ENCODE measurements at places on chromosomes 13 and 19.

- no peak for DNase-seq
Measured at GRCh38 chr13:48838193-48838973, 137.3 kb upstream of the FNDC3A start.

DNA sequence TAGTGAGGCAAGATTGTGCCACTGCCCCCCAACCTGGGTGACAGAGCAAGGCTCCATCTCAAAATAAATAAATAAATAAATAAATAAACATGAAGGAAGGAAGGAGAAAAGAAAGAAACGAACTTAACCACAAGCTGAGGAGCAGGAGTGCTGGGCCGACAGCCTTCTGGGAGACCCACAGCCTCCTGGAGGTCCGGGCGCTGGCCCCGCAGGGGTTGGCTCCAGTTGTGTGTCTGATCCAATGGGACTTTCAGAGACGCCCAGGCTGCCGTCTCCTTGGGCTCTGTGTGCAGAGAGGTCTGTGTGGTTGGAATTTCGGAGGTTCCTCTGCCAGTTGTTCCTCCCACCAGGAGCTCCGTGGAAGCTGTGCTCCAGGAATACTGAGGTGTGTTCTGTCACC, 36.0 kb upstream of the MCF2L start:
- no peak for DNase-seq

- DNase-seq: no peak
Measured at GRCh38 chr13:41880966-41881365, 79.9 kb downstream of the VWA8 start.

GRCh38 chr13:40317980-40318327, 348.5 kb downstream of the FOXO1 start:
- DNase-seq: no peak

DNA sequence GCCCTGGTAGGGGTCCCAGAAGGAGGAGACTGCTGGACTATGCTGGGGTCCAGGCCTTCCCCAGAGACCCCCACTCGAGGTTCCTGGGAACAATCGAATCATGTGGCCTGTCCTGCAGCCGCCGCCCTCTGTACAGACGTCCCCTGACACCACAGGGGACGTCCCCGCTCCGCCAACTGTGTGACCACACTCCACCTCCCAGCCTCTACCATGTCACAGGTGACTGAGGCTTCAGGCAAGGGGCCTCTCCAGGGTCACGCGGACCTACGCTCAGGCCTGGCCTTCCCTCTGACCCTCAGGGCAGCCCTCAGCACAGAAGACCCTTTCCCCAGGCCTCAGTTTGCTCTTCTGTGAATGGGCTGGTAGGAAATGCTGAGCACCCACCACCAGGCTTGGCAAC, 13.1 kb upstream of the TMEM161A start:
- DNase-seq: no peak

DNA sequence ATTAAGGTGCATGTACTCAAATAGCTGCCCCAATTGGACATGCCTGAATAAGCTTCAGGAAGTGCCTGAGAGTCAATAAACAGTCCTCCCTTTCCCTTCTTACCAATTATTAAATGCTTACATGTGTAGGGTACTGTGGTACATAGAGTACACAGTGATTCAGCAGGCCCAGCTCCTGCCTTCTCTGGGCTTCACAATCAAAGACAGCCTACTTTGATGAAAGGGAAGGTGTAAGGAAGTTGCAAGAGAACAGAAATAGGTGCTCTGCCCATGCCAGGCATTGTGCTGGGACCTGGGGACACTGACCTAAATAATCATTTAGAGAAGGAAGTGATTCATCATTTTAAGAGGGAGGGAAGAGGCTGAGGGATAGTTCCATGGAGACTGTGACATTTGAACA, 17.2 kb downstream of the FRY start:
- DNase-seq: no peak

DNA sequence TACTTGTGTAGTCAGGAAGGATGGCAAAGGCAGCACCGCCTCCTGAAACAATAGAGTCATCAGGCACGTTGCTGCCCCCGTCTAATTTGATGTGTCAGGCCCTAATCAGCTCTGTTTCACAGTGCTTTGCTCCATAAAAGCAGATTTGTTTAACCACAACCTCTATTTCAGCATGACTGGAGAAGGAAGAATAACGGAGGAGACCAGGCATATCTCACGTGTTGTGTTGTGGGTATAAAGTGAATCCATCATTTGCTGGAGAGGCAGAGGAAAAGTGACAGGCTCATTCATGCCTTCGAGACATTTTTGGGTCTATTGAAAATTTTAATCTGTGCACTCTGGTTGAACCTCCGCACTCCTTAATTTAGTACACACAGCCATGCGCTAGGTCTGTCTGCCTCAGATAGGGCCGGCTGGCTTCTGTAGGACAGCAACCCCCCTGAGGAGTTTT, 940.4 kb upstream of the SLC10A2 start:
- DNase-seq: no peak

DNA sequence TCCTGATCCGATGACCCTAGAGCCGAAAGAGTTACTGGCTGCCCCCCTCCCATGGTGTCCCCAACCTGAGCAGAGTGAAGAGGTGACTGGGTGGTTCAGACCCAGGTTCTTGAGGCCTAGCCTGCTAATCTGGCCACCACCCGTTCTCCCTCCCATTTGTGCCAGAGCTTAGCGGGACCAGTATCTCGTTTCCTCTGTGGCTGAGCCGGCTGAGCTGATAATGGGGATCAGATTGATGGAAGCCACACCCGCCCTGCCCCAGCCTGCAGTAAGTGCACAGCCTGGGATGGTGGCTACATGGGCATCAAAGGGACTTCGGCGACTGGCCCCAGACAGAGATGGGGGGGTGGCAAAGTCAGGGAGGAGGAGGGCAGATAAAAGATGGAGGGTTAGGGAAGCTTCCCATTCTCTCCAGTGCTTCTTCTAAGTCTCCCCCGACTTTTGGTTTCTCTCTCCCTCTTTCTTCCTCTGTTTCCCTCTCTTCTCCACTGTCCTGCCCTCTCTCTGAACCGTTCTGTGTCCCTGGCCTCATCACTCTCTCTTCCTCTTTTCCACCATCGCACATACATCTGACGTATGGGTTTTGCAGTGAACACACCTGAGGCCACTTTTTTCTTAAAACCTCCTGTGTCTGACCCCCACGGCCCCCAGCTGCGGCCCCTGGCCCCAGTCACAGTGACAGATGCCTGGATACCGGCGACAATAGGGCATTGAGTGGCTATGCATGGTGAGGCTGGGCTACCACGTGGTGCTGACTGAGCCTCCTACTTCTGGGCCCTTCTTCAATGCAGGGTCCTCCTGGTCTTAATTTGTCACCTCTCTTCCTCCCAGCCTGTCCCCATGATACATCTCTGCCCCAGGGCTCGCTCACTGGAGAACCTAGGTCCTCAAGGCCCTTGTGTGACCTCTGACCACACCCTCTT, 2.4 kb downstream of the ELAVL3 start:
- DNase-seq: no peak

GRCh38 chr19:19098084-19098702, 34.4 kb downstream of the SLC25A42 start:
- no peak for DNase-seq

GRCh38 chr13:45327253-45327955, 13.6 kb downstream of the TPT1 start:
- no peak for DNase-seq

DNA sequence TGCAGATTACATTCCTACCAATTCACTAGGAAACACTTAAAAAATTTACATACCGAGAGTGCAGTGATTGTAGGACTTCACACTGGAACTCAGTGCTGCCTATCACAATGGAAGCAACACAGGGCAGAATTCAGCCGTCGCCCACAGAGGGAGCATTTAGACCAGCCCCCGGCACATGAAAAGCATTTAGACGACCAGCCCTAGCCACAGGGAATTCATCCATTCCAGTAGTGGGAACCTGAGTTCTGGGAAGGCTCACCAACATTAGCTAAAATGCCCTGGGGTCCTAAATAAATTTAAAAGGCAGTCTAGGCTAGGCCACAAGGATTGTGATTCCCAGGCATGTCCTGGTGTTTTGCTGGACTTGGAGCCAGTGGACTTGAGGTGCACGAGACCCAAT, 155.2 kb downstream of the LIG4 start:
- DNase-seq: no peak

DNA sequence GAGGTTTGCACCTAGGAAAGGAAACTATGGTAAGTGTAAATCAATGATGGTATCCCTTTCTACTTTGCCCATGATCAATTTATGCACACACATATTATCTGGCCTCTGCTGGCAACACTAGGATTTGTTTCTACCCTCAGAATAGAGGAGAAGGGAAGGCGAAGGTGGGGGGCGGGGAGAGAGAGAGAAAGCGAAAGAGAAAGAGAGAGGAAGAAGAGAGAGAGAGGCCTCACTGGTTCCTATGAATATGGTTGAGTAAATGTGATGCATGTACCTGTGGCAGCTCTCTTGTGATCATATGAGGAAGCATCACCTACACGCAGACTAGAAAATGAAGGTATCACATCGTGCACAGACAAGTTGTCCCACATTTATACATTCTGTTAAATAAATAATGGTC, 882.0 kb upstream of the SLITRK6 start:
- DNase-seq: no peak

- DNase-seq: no peak
Measured at GRCh38 chr13:23842406-23842805, 46.8 kb downstream of the MIPEP start.

- DNase-seq: no peak
Measured at GRCh38 chr19:39539165-39539517, 820 bp downstream of the EID2 start.

- DNase-seq: no peak
Measured at GRCh38 chr19:6226012-6226411, 53.8 kb downstream of the MLLT1 start.

GRCh38 chr13:111909501-111909900, 157.4 kb upstream of the SOX1 start:
- DNase-seq: no peak

DNA sequence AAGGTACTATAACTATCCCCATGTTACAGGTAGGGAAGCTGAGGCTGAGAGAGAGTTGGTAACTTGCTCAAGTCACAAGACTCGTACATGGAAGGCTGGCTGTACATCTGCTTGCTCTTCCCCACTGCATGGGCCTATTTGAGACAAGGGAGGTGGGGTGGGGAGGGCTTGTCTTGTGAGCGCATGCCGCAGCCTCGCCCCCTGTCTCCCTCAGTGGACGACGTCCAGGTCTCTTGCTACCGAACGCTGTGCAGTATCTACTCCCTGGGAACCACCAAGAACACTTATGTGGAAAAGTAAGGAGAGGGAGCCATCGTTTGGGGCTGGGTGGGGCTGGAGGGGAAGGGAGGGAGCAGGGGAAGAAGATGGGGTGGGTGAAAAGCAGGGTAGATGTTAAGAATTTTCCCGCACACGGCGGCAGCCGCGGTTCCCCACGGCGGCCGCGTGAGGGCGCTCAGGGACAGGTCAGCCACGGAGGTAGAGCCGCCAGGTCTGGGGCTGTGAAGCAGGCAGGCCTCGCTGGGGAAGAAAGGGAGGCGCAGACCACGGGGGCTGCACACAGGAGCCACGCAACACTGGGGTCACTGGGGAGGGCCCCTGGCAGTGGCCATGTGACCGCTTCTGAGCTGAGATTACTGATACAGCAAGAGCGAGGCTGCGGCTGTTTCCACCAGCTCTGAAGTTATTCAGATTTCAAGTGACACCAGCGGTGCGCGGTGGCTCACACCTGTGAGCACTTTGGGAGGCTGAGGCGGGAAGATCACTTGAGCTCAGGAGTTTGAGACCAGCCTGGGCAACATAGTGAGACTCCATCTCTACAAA, 81.5 kb downstream of the RYR1 start:
- DNase-seq: peak; percentile 66

GRCh38 chr19:14118165-14119051, 846 bp upstream of the PRKACA start:
- DNase-seq: no peak

- no peak for DNase-seq
Measured at GRCh38 chr13:20404488-20405222, 121.0 kb downstream of the CRYL1 start.

DNA sequence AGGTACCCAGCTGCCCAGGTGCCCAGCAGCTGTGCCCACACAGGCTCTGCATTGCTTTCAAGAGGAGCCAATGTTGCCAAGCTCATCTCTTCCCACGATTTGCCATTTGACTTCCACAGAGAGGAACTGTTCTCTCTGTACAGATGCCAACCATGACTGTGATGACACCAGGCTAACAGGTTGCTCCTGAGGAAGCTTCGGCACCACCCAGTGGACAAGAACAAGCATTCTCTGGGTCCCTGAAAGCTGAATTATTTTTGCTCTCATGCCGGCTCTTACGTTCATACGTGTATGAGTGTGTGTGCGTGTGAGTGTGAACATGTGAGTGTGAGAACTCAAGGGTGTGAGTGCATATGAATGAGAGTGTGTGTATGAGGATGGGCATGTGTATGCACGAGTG, 535.2 kb downstream of the LIG4 start:
- DNase-seq: no peak

- no peak for DNase-seq
Measured at GRCh38 chr13:30499338-30499737, 33.6 kb upstream of the HMGB1 start.

DNA sequence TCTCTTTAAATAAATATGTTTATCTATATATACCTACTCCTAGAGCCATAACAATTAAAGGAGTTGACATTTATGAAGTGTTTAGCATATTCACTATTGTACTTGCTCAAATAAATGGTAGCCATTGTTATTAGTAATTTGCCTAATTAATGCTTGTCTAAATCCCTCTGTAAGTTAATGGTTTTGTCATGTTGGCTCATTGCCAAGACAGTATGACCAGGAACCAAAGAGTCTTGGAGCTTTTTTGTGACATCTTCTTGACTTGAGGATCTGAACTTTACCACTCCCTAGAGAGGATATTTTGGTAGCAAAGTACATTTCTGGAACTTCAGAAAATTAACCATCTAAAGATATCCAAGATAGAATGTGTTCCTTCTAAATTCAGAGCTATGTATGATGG, 15.5 kb downstream of the FRY start:
- DNase-seq: no peak

GRCh38 chr13:33096886-33097605, 80.8 kb downstream of the KL start:
- DNase-seq: no peak

DNA sequence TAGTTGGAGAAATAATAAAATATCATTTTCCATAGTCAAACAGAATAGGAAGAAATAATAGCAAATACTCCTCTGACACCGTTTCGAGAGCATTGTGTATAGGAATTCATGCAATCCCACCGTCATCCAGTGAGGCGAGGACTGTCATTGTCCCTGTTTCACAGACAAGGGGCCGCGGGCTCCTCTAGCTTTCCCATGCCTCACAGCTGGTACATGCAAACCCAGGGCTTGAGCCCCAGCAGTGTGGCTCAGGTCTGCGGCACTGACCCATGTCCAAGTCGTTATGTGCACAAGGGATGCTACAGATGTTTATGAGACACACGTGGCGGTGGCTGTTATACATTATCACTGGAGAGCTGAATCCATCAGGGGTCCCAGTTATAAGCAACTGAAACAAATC, 18.5 kb upstream of the ATP11A start:
- DNase-seq: no peak

- DNase-seq: no peak
Measured at GRCh38 chr19:10550336-10550735, 6.6 kb downstream of the ATG4D start.

DNA sequence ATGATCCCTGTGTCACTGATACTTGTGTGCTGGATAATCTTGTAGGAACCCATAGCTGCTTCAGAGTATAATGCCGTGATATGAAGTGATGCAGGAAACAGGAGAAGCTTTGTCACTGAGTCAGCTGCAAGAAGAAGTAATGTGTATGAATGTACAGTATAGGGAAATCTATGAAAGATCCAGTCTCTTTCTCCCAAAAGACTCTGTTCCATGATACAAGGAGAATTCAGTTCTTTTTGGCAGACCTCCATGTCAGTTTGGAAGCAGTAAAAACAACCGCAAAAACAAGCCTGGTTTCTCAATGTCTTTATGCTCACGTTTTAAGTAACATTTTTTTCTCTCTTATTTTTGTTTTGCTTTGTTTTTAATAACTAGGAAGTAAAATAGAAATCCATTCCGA, 33.9 kb downstream of the PCDH17 start:
- DNase-seq: no peak

All from stimulated activated CD4-positive, alpha-beta T cell treated with anti-CD3 and anti-CD28 coated beads, TNF-alpha, amount 100 ng/mL, for 4 hours (primary cell).